Activated CD4-positive, CD25-positive, alpha-beta regulatory T cell (primary cell): ENCODE measurements at places on chromosomes 6 and 20.

- no peak for DNase-seq
Measured at GRCh38 chr20:43761386-43762340, 34.9 kb upstream of the GTSF1L start.

GRCh38 chr6:57158658-57159057 lies 13.5 kb upstream of the BAG2 start:
- DNase-seq = no peak

- DNase-seq = no peak
Measured at GRCh38 chr6:2111162-2111677, 134.2 kb downstream of the GMDS start.

GRCh38 chr6:117264369-117264691 lies 1.0 kb upstream of the VGLL2 start:
- no peak for DNase-seq

DNA sequence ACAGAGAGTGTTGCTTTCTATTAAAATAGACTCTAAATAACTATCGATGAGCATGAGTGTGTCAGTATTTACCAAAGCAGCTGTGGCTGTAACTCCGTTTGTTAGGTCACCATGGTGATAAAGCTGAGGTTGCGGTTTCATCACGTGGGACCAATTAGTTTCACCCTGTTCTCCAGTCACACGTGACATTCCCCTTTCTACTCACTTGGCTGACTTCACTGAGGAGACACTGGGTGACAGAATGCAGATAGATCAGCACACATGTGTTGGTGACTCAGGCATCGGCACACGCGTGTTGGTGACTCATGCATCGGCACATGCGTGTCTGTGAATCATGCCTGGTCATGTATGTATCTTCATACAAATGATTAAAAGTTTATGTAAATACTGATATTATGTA lies 285.4 kb downstream of the THBS2 start:
- DNase-seq = no peak

- peak; percentile 72 for DNase-seq
Measured at GRCh38 chr6:89432875-89433251, at the start of gene ANKRD6. ANKRD6 (plus strand) TSS chr6:89433152; CDS start chr6:89566977, 133,825 bp downstream.

DNA sequence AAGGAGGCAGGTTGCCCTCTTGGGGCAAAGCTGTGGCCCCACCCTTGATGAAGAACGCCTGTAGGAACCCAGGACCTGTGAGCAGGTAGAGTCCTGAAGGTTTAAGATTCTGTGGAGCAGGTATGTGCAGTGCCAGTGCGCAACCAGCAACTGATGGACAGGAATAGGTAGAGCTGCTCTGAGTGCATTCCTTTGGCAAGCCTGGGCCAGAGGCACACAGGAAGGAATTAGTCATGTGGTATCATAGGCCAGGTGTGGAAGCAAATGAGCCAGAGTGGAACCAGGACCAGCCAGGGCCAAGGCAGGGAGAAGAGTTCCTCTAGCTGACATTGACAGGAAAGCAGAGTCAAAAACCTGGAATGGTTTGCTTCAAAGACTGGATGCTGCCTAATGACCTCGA lies 1.4 kb upstream of the KHDC1 start:
- no peak for DNase-seq

DNA sequence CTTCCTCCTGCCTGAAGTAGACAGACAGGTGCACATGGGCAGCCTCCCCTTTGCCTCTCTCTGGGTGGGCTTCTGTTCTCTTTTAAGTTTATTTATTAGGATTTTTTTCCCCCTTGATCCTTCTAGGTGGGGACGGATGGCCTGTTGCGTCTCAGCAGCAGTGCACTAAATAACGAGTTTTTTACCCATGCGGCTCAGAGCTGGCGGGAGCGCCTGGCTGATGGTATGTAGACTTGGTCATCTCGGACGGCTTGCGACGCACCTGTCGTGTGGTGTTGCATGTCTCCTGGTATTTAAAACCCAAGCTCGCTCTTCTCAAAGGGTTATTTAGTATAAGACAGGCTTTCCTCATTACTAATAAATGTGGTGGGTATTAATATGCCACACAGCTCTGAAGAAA lies 73.3 kb downstream of the ASXL1 start:
- no peak for DNase-seq
